ENCODE measurements at places on chromosomes 2 and 18.

DNA sequence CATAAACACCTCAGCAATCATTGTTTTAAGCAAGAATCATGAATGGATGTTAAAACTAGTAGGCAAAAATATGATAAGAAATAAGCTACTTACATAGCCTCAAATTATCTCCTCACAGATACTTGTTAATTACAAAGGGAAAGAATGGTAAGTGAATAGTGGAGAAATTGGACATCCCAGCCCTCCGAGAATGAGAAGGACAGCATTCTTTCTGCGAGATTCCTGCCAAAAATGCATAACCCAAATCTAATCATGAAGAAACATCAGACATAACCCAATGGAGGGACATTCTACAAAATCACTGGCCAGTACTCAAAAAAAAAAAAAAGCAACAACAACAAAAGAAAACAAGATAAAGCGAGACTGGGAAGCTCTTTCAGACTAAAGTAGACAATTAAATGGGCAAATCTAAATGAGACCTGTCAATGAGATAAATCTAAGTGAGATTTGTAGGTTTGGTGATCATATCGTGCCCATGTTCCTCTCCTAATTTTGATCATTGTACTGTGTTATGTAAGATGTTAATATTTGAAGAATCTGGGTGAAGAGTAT, 57.9 kb upstream of the GLI2 start:
- DNase-seq = no peak

GRCh38 chr2:172674968-172675303, 60.7 kb upstream of the RAPGEF4 start:
- DNase-seq = no peak

GRCh38 chr2:176129813-176130146, 275 bp downstream of the HOXD8 start:
- no peak for DNase-seq

- DNase-seq = no peak
These were observed 225.0 kb downstream of the ALPK2 start for GRCh38 chr18:58403799-58404455.

DNA sequence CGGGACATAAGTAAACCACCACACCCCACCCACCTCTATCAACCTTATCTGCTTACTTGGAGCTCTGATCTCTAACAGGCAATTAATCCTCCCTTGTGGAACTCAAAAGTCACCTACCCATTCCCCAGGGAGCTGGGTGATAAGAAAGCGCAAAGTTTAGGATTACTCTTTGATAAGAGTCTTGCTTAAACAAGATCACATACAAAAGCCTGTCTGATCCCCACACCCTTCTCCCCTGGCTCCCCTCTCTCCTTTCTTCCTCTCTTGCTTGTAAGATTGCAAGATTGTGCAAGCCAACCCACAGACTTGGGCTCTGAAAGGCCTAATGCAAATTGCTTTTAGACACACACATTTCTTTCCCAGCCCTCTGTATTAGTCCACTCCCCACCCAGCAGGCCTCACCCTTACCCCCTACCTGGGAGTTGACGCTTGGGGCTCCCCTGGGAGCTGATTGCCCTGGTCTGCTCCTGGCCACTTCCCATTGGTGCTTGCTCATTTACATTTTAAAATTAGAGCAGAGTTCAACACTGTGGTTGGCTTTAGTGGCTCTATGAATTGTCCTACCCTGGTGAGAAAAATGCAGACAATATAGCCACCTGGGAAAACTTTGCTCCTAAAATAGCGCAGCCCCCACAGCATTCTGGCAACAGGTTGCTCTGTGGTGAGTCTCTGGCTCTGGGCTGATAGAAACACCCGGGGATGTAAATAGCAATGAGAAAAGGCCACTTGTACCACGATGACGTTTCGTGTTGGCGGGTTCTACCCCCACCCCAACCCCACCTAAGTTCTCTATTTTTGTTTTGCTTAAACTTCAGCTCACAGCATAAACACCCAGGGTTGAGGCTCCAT, 92.8 kb upstream of the MSH2 start:
- DNase-seq = no peak

GRCh38 chr18:31563778-31564177, 27.9 kb upstream of the TTR start:
- DNase-seq = no peak

All from activated effector memory CD4-positive, alpha-beta T cell treated with anti-CD3 and anti-CD28 coated beads, Interleukin-2, amount 50 U/mL, for 16 hours (primary cell).